Naive B cell (primary cell): ENCODE measurements at places on chromosomes 13 and 19. TPM values are rescaled to one million over a fixed set of nuclear protein-coding genes. Genes with fewer than 3 reads are reported as not detected.
A peak's percentile ranks its signal among the peaks of the same experiment; 100 is the strongest.

GRCh38 chr19:42466521-42467182, 23.9 kb upstream of the CXCL17 start:
- peak overlapping the region; percentile 92 for H3K27ac ChIP-seq
- H3K27me3 ChIP-seq = no peaks in the 10 kb centered on the region

GRCh38 chr13:70755456-70755855, 647.2 kb upstream of the KLHL1 start:
- no peaks in the 10 kb centered on the region for H3K27me3 ChIP-seq
- H3K4me3 ChIP-seq = no peak overlapping the region
- H3K36me3 ChIP-seq = no peaks in the 10 kb centered on the region

Gene SACS
- 1.4 TPM for polyA plus RNA-seq

GRCh38 chr19:18491995-18492953, 29.6 kb downstream of the ELL start:
- no peak overlapping the region for H3K27ac ChIP-seq
- DNase-seq = no peak
- no peaks in the 10 kb centered on the region for H3K27me3 ChIP-seq
- H3K4me3 ChIP-seq = no peak overlapping the region

DNA sequence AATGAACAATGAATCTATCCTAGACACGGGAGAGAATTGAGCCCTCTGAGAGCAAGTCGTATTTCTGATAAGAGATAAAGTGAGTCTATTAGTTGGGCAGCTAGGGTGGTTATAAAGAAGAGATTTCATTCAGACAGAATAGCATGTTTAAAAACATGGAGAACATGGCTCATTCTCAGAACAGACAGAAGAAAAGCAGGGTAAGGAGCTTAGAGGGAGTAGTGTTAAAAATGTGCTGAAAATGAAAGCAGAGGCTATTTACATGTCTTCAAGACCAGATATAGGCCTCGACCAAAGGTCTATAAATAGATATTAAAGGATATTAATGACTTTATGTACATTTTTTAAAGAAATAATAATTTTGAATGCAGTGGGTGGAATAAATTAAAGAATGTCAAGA, 149.5 kb downstream of the SLITRK1 start:
- DNase-seq = no peak
- no peaks in the 10 kb centered on the region for H3K36me3 ChIP-seq
- H3K27me3 ChIP-seq = no peaks in the 10 kb centered on the region
- no peak overlapping the region for H3K4me3 ChIP-seq

DNA sequence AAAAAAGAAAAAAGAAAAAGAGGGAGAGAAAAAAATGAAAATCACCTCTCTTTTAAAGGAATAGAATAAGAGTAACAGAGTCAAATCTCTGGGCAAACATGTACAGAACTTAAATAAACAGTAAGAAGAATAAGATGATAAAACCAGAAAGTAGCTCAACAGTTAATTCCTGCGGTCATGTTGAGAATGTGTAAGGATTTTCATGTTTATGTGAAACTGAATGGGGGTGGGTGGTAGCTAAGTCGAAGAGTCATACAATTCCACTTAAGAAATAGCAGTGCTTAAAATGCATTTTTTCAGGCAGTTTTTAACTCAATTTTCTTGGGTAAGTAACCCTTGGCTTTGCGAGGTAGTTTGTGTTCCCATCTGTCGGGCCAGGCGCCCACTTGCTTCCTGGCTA, 60.9 kb downstream of the PEX11G start:
- no peak for DNase-seq
- no peak overlapping the region for H3K4me3 ChIP-seq
- H3K36me3 ChIP-seq = peaks cover 5% of the 10 kb centered on the region
- H3K27me3 ChIP-seq = no peaks in the 10 kb centered on the region

Gene LILRA1
- polyA plus RNA-seq = 0.41 TPM

Gene ONECUT3
- polyA plus RNA-seq = not detected

GRCh38 chr13:75480671-75481175, 1.2 kb downstream of the TBC1D4 start:
- H3K4me1 ChIP-seq = peaks cover 15% of the 10 kb centered on the region
- H3K4me3 ChIP-seq = peak overlapping the region; percentile 86
- peaks cover 8% of the 10 kb centered on the region for H3K36me3 ChIP-seq
- H3K27ac ChIP-seq = peak overlapping the region; percentile 61
- peak; percentile 14 for DNase-seq
- H3K27me3 ChIP-seq = peaks cover 33% of the 10 kb centered on the region

Gene PHF11
- polyA plus RNA-seq = 96.5 TPM

DNA sequence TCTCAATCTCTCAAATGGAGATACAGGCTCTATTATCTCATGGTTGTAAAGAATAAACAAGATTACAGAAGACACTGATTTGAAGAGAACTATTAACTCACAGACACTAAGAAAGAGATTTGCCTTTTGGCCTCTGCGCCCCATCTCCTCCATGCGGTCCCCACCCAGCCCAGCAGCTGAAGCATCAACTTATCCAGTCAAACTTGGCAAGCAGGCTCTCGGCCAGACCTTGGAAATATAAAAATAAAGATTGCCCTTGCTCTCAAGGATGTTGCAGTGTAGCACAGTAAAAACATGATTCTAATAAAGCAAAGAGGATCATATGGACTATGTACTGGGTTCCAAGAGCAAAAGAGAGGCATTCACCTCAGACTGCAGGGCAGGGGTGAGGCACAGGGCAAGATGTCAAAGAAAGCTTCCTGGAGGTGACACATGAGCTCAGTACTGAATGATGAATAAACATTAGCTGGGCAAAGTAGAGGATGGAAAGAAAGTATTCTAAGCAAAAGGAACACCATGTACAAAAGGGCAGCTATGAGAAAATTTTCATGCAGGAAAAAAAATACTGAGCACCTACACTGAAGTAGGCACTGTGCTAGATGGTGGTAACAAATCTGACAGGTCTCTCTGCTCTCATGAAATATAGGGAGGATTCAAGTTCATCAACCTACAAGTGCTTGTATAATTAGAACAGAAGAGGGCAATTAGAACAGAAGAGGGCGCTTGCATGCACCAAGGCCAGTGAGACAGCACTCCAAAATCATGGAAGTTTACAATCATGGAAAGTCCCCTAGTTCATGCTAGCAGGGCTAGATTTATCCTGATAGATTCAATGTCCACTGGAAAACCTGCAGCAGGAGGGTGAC, 85.0 kb downstream of the SACS start:
- no peak for DNase-seq
- no peaks in the 10 kb centered on the region for H3K27me3 ChIP-seq
- H3K27ac ChIP-seq = no peak overlapping the region

Gene COL5A3
- not detected for polyA plus RNA-seq

- H3K27me3 ChIP-seq = no peaks in the 10 kb centered on the region
- H3K27ac ChIP-seq = no peak overlapping the region
- DNase-seq = no peak
- no peak overlapping the region for H3K4me3 ChIP-seq
- H3K36me3 ChIP-seq = no peaks in the 10 kb centered on the region
Measured at GRCh38 chr13:32150794-32151193, 119.2 kb downstream of the FRY start.

DNA sequence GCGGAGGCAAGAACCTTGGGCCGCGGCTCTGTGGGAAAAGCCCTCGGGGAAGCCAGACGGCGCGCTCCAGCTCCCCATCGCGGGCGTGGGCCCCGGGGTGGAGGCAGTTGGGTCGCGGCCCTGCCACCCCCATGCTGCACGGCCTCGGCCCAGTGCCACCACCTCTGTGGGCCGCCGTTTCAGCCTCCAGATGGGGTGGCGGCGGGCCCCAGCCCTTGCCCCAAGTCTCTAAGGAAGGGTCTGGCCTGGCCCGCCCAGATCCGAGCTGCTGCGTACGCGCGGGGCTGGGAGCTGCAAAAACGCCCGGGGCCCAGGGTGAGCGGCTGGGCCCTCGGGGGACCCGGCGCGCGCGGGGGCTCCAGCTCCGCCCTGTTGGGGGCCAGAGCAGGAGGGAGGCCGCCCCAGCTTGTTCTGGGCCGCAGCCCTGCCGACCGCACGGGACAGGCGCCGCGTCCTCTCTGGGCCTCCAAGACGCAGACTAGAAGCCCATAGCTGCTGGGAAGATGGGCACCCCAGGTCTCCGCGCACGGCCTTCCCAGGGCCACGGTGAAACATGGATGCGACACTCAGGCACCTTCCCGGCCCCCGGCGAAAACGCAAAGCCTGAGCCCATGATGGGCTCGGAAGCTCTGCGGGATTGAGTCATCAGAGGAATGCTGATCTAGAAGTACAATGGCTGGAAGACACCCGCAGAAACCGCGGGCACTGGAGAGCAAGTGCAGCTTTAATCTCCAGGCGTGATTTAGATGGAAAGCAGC, 110.1 kb downstream of the KCTD15 start:
- peaks cover 10% of the 10 kb centered on the region for H3K4me1 ChIP-seq
- H3K4me3 ChIP-seq = peak overlapping the region; percentile 51
- H3K27ac ChIP-seq = no peak overlapping the region
- DNase-seq = no peak

Gene TMC4
- not detected for polyA plus RNA-seq

DNA sequence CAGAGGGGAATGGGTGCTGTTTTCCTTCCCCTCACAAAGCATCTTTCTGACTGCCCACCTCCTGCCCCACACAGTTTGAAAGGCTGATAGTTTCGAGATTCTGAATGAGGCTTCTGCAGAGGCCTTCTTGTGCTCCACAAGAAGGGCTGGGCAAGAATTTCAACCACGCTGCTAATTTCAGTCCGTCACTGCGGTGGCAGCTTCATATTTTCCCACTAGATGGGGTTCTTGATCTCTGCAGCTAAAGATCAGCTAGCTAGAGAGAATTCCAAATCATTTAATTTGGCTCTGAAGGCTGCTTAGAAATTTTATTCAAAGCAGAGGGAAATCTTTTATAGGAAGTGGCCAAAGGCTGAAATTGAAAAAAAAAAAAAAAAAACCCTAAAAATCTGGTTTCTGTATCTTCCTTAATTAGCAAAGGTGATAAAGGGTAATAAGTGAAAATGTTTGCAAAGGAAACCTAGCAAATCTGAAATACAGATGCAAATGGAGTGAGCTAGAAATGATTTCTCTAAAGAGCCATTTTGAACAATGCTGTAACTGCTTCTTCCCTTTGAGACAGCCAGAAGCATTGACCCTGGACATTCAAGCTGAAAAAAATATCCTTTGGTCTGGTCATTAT, 38.0 kb upstream of the C13orf42 start:
- H3K27me3 ChIP-seq = peaks cover 29% of the 10 kb centered on the region
- no peak for DNase-seq
- H3K4me3 ChIP-seq = no peak overlapping the region
- H3K4me1 ChIP-seq = no peaks in the 10 kb centered on the region
- H3K27ac ChIP-seq = no peak overlapping the region
- no peaks in the 10 kb centered on the region for H3K36me3 ChIP-seq

Gene IL4I1
- not detected for polyA plus RNA-seq

DNA sequence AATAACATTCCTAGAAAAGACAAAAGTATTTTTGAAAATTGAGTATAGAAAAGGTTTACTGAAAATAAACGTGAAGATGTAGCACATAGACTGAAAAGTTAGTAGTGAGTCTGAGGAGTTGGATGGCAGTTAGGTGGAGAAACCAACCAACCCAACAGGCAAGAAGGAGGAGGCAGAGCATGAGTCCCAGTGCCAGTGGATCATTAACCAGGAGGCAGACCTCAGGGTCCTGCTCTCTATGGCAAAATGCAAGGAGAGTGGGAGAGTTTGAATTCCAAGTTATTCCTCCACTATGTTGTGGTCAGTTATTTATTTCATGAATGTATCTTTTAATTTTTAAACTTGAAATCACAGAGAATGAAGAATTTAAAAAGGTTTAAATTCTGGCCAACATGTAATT, 446.4 kb downstream of the GPC6 start:
- no peak overlapping the region for H3K4me3 ChIP-seq
- H3K27me3 ChIP-seq = no peaks in the 10 kb centered on the region
- peak overlapping the region; percentile 47 for H3K27ac ChIP-seq
- DNase-seq = no peak
- H3K4me1 ChIP-seq = no peaks in the 10 kb centered on the region

DNA sequence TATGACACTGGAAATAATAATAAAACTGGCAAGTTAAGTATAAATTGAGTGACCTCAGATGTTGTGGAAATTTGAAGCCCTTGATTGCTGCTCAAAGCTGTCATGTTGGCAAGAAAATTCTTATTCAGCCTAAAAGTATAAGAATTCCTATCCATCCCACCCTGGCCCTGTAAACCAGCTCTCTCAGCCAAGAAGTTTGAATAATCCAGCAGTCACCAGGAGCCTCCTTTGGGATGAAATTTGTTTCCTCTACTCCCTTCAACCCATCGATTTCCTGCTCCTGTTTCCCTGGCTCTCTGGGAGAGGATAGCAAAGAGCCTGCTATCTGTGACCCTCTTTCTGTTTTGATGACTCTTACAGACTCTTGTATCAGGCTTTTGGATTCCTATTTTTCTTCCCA, 169.3 kb downstream of the LHFPL6 start:
- H3K36me3 ChIP-seq = no peaks in the 10 kb centered on the region
- H3K4me1 ChIP-seq = no peaks in the 10 kb centered on the region
- H3K27me3 ChIP-seq = peaks cover 17% of the 10 kb centered on the region
- H3K4me3 ChIP-seq = no peak overlapping the region

Gene SBK2
- polyA plus RNA-seq = not detected

- peak overlapping the region; percentile 53 for H3K27ac ChIP-seq
- no peak overlapping the region for H3K4me3 ChIP-seq
- no peak for DNase-seq
- H3K36me3 ChIP-seq = no peaks in the 10 kb centered on the region
- H3K27me3 ChIP-seq = no peaks in the 10 kb centered on the region
Measured at GRCh38 chr13:102960959-102961358, 105.3 kb downstream of the SLC10A2 start.

Gene ZNF317
- 35.4 TPM for polyA plus RNA-seq

- peaks cover 34% of the 10 kb centered on the region for H3K27me3 ChIP-seq
- no peak overlapping the region for H3K4me3 ChIP-seq
- no peak for DNase-seq
- no peak overlapping the region for H3K27ac ChIP-seq
Measured at GRCh38 chr19:8151767-8152035, 2.3 kb upstream of the FBN3 start.

DNA sequence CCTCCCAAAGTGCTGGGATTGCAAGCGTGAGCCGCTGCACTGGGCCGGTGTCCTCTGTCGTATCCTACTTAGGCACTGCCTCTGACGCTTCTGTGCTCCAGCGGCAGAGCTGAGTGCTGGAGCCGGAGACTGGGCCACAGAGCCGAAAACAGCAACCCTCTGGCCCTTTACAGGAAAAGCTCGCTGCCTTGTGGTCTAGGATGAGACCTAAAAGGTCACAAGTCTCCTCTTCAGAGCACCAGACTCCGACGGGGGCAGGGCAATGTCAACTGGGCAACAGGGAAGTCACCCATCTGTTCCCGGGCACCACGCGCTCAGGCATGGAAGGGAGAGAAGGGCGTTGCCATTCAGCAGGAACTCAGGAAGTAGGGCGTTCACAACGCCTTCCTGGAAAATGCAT, 91.7 kb downstream of the GADD45B start:
- H3K27me3 ChIP-seq = no peaks in the 10 kb centered on the region
- H3K27ac ChIP-seq = peak overlapping the region; percentile 55
- no peak for DNase-seq

- no peak overlapping the region for H3K27ac ChIP-seq
- DNase-seq = peak; percentile 3
- H3K4me3 ChIP-seq = peak overlapping the region; percentile 87
- H3K4me1 ChIP-seq = peaks cover 41% of the 10 kb centered on the region
- no peaks in the 10 kb centered on the region for H3K36me3 ChIP-seq
Measured at GRCh38 chr19:7294558-7295212, 471 bp upstream of the INSR start.

- peaks cover 11% of the 10 kb centered on the region for H3K36me3 ChIP-seq
- peaks cover 20% of the 10 kb centered on the region for H3K27me3 ChIP-seq
- no peak overlapping the region for H3K4me3 ChIP-seq
- H3K4me1 ChIP-seq = no peaks in the 10 kb centered on the region
Measured at GRCh38 chr19:13330285-13330684, 176.0 kb downstream of the CACNA1A start.

- peaks cover 24% of the 10 kb centered on the region for H3K27me3 ChIP-seq
- no peaks in the 10 kb centered on the region for H3K4me1 ChIP-seq
- H3K36me3 ChIP-seq = no peaks in the 10 kb centered on the region
- no peak for DNase-seq
- H3K4me3 ChIP-seq = no peak overlapping the region
- no peak overlapping the region for H3K27ac ChIP-seq
Measured at GRCh38 chr19:21694171-21694906, 73.0 kb downstream of the ZNF100 start.
